H54 (cell line): ENCODE measurements at places on chromosomes 3 and 15.

GRCh38 chr3:139935866-139936817 is 1.2 kb downstream of the CLSTN2 start:
- DNase-seq, result no peak

DNA sequence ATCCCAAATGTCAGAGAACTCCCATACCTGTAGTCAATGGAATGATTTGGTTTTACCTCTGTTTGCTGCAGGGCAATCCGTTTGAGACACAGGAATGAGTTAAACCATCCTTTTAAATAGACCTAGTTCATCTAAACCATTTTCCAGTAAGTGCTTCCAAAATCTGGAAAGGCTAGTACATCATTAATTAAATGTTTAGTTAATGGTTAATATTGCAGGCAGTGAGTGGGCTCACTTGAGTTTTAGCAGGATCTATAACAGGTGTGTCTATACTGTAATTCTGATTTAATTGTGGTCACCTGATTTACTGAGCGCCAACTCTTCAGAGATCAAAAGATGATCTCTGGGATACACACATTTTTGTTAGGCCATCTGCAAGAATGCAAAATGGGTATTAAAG is 353.9 kb upstream of the ROPN1 start:
- DNase-seq, result no peak

- no peak for DNase-seq
Observed at GRCh38 chr3:177481329-177481728, 284.0 kb upstream of the TBL1XR1 start.

GRCh38 chr15:94247789-94248638 is 16.7 kb downstream of the MCTP2 start:
- DNase-seq, result no peak

GRCh38 chr3:10560060-10560861 is 54.9 kb upstream of the ATP2B2 start:
- DNase-seq, result no peak
